ENCODE measurements at places on chromosomes 3 and 15.

GRCh38 chr3:187926620-187927019 is 181.4 kb upstream of the BCL6 start:
- DNase-seq = no peak

DNA sequence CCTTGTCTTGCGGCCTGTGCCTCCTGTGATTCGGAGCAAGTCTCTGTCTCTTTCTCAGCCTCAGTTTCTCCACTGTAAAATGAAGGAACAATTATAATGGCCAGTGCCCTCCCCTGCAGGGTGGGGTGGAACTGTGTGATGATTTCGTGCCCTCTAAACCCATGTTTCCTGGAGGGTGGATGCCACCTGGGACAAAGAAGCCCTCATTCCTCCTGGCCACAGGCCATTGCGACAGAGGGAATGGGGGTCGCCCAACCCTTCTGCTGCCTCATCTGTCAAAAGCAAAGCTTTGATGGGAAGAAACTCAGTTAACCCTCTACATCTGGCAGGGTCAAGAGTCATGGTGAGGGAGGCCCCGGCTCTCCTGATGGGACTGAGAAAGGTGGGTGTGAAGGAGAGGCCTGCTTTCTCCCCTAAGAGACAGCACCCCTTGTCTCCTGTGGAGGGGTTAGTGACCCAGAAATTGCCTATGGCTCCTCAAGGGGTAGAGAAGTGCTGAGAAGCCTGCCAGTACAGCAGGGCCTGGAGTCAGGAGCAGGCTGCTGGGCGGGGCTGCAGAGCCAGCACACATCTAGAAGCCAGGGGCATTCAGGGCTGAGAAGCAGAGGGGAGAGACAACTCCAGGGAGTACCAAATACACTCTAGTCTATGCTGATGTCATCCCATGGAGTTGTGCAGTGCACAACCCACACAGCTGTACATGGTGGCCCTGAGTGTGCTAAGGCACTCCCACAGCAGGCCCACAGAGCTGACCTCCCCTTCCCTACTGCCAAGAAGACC is 61.0 kb downstream of the PLXNA1 start:
- no peak for DNase-seq

- DNase-seq = no peak
Measured at GRCh38 chr3:166447513-166447912, 610.3 kb upstream of the BCHE start.

GRCh38 chr15:83899670-83900069 is 245.7 kb downstream of the ADAMTSL3 start:
- no peak for DNase-seq

DNA sequence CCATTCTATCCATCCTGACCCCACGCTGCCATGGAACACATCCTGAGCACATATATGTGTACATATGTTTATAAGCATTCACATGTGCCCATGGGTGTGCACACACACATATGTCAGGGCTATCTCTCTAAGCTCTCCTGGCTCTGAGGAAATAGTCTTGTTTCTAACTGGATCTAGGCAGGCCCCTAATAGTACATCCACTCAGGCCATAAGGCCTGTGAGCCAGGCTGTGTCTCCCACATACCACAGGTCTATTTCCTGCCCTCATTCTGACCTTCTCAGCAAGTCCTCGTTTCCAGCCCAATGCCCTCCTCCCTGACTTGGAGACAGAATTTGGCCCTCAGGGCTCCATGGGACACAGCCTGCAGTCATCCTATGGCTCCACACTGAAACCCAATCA is 284.8 kb upstream of the CTNNB1 start:
- no peak for DNase-seq

DNA sequence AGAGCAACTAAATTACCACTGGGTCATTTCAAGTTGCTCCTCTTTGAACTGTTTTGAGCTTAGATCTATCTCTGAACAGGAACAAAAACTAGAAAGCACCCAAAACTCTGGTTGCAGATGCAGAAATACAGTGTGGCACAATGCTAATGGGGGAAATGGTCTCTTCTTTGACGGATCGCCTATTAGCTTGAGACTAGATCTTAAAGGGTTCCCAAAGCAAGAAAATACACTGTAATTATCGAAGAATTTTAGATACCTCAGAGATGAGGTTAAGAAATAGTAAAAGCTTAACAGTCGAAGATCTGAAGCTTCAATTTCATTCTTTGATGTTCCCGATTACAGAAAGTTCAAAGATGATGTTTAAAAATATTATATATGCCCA is 818 bp downstream of the PPP1R2 start:
- DNase-seq = no peak

- DNase-seq = no peak
Measured at GRCh38 chr3:101973163-101973505, 123.8 kb downstream of the NFKBIZ start.

- no peak for DNase-seq
Measured at GRCh38 chr15:29458361-29458760, 188.7 kb upstream of the NSMCE3 start.

All from fibroblast of skin of scalp (primary cell).